Heart right ventricle (tissue), 16 donors: ENCODE measurements at places on chromosomes 3 and 15.
A peak's percentile ranks its signal among the peaks of the same experiment; 100 is the strongest.

DNA sequence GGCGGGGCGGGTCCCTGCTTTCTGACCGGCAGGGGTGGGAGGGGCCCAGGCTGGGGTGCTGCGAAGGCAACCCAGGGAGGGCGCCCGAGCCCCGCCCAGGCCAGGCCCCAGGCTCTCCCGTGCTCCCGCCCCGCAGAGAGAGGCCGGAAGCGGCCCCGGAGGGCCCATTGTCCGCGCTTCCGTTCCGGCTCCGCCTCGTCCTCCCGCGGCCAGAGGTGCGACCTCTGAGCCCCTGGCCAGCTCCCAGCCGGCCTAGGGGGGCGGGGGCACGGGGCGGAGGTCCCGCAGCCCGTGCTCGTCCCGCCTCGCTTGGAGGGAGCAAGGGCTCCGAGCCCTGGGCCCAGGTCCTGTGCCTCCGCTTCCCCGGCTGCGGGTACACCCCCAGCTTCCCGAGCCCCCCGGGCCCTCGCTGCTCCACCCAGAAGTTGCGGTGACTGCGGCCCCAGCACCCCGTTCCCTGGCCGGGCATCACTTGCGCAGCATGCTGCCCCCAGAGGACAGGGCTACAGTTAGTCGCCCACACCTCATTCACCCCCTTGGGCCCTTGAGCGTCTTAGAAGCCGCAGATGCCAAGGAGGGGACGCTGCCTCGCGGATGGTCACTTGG, 20.4 kb upstream of the PLXND1 start:
- DNase-seq: peak; percentile 97

DNA sequence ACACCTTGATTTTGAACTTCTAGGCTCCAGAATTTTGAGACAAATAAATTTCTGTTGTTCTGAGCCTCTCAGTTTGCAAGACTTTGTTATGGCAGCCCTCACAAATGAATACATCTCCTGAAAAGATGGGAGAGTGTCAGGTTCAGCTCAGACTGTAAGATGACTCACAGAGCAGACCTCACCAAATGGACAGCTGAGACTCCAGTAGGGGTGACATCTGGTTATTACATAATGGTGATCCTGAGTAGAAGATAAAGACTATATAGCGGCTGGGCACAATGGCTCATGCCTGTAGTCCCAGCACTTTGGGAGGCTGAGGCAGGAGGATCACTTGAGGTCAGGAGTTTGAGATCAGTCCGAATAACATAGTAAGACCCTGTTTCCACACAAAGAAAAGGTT, 26.2 kb upstream of the MTMR14 start:
- DNase-seq: no peak

DNA sequence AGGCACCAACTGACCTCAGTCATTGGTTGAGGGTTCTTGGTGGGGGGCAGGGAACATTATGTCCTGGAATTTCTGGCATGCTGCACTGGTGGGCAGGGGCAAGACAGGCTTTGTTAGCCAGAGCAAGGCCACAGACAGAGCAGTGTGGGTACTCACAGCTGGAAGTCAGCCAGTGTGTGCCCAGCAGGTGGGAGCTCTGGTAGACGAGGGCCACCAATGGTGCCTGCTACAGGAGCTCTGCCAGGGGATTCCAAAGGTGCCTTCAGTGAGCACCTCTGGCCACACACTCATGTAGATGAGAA, 31.3 kb downstream of the CYP8B1 start:
- DNase-seq: no peak

- no peak for DNase-seq
Measured at GRCh38 chr15:23529891-23530290, 35.6 kb upstream of the MKRN3 start.

GRCh38 chr15:65792138-65792987, at the start of gene DENND4A:
TSS of gene DENND4A (minus strand) at chr15:65792293. CDS start at chr15:65756450, 35,843 bp downstream.
- DNase-seq: peak; percentile 98
